ENCODE measurements at places on chromosomes 1 and 21.

DNA sequence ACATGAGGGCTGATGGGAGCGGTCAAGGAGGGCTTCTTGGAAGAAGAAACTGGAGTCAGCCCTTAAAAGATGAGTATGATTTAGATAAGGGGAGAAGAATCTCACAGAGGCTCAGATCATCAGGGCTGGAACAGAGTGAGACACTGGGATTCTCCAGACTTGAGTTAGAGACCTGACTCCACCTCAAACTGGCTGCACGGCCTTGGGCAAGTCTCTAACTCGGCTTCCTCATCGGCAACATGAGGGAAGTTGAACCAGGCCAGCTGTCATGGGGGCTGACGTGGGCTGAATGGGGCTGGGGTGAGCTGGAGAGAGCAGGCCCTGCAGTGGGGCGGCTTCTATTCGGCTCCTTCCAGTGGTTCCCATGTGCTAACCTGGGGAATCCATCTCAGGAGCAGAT, 2.5 kb downstream of the C1QC start:
- no peak for DNase-seq

DNA sequence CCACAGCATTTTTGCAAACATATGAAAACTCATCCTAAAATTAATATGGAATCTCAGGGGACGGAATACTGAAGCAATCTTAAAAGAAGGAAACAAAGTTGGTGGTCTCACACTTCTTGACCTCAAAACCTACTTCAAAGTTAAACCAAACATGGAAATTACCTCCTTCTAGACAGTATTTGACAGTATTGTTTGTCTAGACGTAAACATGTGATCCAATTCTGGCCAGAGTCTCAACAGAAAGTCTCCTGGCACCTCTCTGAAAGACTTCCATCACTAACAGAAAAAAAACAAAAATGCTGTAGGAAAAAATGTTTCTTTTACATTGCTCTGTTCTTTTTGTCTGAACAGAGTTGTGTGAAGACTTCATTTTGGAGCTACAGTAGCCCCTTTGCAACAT, 99.7 kb downstream of the BRINP3 start:
- DNase-seq, result no peak

GRCh38 chr1:183688341-183689060, 35.4 kb upstream of the APOBEC4 start:
- no peak for DNase-seq

GRCh38 chr1:245754463-245754961, 599.7 kb downstream of the KIF26B start:
- DNase-seq, result no peak

DNA sequence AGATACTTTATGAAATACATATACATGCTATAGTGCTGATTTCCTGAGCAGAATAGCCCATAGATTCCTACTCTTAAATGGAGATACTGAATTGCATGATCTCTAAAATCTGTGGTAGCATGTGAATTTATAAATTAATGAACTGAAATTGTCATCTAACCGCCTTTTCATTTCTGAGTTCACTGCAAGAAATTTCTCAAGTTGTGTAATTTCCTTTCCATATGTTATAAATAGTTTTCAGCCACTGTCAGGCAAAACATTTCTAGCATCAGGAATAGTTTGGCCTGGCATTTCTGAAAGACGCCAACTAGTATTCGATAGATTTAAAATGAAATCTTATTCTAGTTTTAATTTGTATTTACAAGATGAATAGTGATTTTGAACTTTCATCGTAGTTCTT, 310.1 kb downstream of the USH2A start:
- DNase-seq, result no peak

GRCh38 chr1:26743426-26744059, 44.2 kb upstream of the PIGV start:
- DNase-seq, result no peak

GRCh38 chr1:159187647-159188374, 16.4 kb downstream of the CADM3 start:
- no peak for DNase-seq

DNA sequence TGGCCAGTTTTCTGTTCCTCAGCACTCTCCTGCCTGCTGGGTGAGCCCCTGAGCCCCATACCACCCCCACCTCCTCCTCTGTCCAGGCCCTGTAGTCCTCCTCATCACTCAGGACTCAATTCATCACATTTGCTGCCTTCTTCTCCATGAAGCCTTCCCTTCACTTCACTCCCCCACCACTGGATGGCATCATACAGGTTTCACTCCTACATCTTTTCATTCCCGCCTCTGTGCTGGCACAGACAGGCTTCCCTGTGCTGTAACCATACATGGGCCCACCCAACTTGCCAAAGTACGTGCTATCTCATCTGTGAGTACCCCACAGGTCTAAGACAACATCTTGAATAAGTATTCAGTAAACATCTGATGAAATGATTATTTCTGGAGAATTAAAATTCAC, 56.9 kb downstream of the SLC45A1 start:
- no peak for DNase-seq
